NT2/D1 (cell line): ENCODE measurements at places on chromosomes 2 and 18.

- DNase-seq = no peak
These were observed 33.5 kb downstream of the HNMT start for GRCh38 chr2:137997733-137998132.

GRCh38 chr18:55953326-55953725 lies 365.3 kb upstream of the TCF4 start:
- DNase-seq = no peak

DNA sequence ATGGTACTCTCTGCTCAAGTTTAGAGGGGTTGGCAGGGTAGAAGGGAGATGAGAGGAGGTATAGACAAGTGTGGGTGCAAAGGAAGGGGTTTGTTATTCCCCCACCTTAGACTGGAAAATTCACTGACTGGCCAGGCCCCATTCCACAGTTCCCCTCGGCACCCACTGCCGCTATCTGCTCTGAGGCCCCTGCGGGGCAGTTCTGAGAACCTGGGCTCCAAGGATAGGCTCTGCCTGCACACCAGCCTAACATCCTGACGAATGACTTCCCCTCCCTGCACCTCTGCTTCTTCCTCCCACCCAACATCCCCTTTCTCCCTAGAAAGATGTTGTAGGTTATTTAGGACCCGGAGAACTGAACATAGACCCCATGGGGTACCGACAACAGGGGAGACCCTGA lies 303.9 kb upstream of the HDAC4 start:
- DNase-seq = no peak

DNA sequence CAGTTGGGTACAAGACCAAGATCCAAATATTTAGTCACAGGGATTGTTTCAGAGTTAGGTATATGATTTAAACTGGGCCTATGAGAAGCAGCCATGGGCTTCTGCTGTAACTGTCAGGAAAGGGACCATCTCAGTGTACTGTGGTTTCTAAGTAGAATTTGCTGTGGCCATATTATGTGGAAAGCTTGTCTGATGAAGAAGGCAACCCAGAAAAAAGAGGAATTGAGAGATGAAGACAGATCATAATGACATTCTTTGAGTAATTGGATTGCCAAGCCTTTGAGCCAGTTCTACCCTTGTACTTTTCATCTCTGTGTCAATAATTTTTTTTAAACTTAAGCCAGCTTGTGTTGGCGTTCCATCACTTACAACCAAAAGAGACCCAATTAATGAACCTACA lies 259.6 kb downstream of the NUP35 start:
- DNase-seq = no peak

DNA sequence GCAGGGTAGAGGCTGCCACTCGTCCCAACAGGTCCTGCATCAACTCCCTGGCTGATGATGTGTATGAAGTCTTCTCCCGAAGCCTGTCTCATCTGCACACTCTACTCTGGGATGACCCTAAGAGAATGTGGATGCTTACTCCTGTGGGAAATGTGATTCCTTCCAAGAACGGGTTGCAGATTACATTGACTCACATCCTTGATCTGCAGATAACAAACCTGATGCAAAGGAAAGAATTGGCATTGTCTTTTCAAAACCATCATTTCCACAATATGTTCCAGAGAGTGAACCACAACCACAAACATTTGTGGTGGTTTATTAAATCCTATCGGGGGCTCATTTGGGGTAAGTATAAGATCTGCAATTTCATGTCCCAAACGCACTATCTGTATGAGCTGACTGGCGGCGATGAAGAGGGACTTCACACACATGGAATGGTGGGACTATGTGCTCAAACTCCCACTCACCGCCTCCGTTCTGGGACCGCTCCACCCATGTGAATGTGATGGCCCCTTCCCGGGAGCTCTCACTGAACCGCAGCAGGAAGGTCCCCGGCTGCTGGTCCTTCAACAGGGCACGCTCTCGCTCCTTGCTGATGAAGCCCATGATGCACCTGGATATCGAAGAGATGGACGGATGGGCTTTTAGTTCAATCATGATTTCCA lies 35.5 kb downstream of the STAT1 start:
- DNase-seq = no peak

DNA sequence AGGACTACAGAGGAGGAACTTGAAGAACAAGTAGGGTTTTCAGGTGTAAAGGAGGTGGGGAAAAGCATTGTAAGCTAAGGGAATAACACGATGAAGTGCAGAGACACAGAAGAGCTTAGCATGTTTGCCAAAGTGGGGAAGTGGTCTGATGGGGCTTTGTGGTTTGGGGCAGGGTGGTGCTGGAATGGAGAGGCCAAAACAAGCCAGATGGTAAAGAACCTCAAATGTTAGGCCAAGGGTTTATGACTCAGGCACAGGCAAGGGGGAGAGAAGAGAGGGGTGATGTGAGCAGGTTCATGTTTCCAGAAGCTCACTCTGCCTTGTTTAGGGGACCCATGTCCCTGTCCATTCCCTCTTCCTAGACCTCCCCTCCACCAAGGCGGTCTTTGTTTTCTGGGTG lies 104.5 kb upstream of the YWHAQ start:
- no peak for DNase-seq

DNA sequence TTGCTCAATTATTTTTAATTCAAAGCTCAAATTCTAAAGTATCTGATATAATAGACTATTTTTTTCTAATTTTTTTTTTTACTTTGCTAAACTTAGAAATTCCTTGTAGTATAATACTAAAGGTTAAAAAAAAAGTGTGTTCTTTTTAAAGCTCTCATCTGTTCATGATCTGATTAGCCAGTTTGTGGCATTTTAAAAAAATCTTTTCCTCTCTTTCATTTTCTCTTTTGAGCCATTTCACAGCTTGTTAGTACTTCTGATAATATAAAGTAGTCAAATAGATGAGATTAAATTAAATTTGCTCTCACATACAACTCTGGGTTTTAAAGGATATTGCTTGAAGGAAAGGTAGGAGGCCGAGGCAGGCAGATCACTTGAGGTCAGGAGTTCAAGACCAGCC lies 40.7 kb upstream of the NEMP2 start:
- DNase-seq = no peak
